ENCODE measurements at places on chromosomes 16 and 17.
A peak's percentile ranks its signal among the peaks of the same experiment; 100 is the strongest.

GRCh38 chr17:6472517-6472916 lies 28.3 kb downstream of the PIMREG start:
- DNase-seq = no peak

DNA sequence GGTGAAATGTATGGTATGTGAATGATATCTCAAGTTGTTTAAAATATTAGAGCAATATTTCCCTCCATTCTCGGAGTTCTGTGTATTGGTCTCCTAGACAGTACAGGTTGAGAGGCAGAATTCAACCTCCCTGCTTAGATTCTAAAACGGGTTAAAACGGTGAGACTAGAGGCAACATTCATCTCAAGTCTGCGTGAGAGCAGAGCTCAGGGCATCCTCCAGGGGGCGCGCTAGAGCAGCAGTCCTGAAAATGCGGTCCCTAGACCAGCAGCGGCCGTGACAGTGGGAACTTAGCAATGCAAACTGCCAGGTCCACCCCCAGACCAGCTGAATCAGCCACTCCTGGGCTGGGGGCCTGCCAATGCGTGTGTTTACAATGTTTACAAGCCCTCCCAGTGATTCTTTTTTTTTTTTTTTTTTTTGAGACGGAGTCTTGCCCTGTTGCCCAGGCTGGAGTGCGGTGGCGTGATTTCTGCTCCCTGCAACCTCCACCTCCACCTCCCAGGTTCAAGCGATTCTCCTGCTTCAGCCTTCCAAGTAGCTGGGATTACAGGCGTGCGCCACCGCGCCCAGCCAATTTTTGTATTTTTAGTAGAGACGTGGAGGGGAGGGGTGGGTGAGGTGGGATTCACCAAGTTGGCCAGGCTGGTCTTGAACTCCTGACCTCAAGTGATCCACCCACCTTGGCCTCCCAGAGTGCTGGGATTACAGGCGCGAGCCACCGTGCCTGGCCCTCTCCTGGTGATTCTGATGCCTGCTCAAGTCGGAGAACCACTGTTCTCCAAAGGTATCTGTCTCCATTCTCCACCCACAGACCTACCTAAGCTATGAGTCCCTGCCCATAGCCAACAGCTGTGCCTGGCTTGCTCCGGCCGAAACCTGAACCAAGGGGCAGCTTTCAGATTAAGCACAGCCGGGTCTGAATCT lies 24.2 kb downstream of the KLHL36 start:
- no peak for DNase-seq

GRCh38 chr16:66604376-66605176 lies at the start of gene CMTM3:
CMTM3 (plus strand) TSS chr16:66604704; CDS start chr16:66604806, 102 bp downstream.
- no peak for DNase-seq

GRCh38 chr17:56350592-56350991 lies 197.3 kb downstream of the ANKFN1 start:
- no peak for DNase-seq

DNA sequence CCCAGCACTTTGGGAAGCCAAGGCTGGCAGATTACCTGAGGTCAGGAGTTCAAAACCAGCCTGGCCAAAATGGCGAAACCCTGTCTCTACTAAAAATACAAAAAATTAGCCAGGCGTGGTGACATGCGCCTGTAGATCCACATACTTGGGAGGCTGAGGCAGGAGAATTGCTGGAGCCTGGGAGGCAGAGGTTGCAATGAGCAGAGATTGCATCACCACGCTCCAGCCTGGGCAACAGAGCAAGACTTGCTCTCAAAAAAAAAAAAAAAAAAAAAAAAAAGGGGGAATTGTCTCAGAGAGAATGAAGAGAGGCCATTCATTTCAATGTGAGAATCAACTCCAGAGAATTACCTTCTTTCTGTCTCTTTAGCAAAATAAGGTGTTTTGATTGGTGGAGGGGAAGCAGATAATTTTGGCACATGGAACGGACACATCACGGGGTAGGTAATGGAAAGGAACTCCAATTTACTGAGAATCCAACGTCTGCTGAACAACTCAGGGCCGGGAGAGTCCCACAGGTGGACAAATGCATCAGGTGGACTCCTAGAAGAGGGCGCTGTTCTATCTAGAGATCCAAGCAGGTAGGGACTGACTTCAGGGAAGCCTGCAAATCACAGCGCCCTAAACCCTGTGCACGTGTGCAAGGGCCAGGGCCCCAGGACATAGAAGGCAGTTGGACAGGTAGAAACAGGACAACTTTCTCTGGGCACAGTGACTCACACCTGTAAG lies 77.5 kb downstream of the BMERB1 start:
- no peak for DNase-seq

- no peak for DNase-seq
These were observed 5.0 kb upstream of the CYBA start for GRCh38 chr16:88655733-88656281.

GRCh38 chr17:16027708-16028584 lies 28.3 kb downstream of the TTC19 start:
- no peak for DNase-seq

DNA sequence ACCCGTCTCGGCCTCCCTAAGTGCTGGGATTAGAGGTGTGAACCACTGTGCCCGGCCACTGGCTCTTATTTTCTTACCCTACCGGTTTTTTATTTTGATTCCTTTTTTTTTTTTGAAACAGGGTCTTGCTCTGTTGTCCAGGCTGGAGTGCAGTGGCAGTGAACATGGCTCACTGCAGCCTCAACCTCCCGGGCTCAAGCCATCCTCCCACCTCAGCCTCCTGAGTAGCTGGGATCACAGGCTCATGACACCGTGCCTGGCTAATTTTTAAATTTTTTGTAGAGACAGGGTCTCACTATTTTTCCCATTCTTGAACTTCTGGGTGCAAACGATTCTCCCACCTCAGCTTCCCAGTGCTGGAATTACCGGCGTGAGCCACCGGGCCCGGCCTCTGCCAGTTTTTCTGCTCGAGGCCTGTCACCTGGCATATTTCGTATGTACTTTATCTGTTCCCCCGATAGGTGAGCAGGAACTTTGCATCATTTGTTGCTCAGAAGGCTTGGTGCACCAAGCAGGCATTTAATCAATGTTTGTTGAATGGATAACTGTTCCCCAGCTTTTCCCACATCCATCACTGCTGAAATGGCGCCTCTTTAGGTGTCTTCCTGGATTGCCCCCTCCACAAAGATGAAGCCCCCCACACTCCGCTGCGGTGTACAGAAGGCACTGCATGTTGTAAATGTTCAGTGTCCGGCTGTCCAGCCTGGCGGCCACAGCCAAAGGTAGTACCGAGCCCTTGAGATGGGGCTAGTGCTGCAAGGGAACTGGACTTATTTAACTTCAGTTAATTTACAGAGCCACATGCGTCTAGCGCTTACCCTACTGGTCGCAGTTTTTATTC lies 858 bp upstream of the TELO2 start:
- DNase-seq = no peak

DNA sequence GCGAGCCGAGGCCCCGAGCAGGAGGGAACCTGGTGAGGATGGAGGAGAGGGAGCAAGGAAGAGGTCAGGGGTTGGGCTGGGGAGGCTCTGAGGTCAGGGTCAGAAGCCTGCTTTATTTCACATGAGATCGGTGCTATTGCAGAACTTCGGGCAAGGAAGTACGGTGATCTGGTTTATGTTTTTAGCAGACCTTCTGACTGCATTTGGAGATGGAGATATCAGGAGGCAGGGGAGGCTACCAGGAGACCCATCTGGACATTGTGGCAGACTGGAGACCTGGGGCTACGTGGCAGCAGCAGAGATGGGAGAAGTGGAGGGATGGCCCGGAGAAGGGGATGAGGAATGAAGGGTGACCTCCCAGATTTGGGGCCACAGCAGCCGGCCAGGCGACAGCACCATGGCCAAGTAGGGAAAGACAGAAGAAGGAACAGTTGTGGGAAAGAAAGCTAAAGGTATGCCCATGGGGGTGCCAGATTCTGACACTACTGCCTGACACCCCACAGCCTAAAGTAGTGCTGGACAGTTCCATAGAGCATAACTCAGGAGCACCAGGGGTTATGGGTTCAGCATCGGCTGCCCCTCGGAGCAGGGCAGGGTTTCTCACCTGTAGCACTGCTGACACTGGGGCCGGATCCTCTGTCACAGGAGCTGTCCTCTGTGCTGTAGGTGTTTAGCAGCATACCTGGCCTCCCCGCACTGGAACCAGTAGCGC lies 7.4 kb downstream of the CACNG4 start:
- DNase-seq = no peak

DNA sequence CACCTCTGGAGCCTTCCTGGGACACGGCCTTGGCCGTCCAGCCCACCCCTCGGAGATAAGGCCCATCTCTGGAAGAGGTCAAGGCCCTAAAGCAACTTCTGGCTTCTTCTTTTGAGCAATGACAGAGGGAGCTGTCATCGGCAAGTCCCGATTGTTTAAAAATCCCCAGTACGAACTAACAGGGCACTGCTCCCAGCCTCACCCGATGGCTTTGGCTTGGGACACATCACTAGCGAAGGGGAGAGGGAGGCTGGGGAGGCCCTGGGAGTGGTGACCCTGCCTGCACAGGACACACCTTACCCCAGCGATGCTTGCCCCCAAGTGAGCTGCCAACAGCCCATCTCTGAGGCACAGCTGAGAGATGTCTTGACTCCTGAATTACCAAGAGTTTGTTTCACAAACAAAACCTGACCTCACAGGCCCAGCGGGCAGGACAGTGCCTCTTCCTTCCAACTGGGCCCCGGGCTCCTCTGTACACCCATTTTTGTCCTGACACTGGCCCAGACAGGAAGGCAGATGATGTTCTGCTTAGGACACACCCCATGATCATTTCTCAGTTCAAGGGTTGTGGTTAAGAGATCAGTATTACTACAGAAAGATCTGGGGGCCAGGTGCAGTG lies 4.8 kb downstream of the SYNGR2 start:
- DNase-seq = no peak

DNA sequence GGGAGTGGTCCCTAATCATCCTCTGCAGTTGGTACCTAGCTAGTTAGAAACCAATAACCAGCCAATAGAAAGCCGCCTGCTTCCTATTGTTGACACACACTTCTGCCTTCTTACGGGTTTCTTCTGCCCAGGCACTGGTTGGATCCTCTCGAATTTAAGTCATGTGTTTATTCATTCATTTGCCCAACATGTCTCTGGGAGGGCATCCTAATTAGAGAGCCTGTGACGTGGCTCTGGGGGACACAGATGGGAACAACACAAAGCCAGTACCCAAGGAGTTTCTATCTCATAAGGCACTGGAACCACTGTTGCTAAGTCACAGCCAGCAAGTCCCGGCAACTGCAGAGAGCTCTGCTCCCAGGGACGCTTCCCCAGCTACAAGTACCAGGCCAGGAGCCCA lies 300.7 kb upstream of the TNRC6C start:
- DNase-seq = no peak

DNA sequence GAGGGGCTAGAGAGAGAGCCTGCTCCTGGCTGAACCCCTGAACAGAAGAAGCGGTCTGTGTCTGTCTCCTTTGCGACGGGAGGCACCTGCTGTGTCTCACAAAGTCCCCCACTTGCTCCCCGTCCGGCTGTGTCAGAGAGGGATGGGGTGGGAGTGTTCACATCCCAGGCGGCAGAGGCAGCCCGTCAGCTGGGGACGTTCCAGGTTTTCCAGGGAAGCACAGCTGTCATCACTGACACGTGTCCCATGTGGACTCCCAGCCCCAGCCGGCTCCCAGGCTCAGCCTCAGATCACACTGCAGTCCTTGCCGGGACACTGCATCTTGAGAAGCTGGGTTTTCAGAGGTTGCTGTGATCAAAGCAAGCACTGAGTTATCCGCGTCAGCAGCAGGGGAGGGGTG lies 1.6 kb downstream of the TELO2 start:
- DNase-seq = no peak

DNA sequence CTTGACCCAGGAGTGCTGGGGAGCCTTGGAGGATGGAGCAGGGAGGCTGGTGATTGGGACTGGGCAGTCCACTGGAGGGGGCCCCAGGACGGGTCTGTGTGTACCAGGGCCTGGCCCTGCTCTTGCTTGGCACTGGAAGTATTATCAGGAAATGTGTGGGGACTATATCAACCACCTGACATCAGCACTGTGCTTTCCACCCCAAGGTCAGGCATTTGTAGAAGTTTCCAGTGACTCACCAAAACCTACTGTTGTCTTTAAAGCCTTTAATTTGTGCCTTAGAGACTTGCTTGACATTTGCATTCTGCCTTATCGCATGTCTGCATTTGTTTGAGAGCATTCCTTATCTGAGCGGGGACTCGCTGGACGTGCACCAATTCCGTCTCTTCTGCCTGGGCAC lies 323.1 kb downstream of the FOXL1 start:
- DNase-seq = no peak

GRCh38 chr17:82496529-82497434 lies 22.8 kb upstream of the FOXK2 start:
- peak; percentile 93 for DNase-seq

GRCh38 chr16:63466-63865 lies 9.0 kb downstream of the RHBDF1 start:
- no peak for DNase-seq

DNA sequence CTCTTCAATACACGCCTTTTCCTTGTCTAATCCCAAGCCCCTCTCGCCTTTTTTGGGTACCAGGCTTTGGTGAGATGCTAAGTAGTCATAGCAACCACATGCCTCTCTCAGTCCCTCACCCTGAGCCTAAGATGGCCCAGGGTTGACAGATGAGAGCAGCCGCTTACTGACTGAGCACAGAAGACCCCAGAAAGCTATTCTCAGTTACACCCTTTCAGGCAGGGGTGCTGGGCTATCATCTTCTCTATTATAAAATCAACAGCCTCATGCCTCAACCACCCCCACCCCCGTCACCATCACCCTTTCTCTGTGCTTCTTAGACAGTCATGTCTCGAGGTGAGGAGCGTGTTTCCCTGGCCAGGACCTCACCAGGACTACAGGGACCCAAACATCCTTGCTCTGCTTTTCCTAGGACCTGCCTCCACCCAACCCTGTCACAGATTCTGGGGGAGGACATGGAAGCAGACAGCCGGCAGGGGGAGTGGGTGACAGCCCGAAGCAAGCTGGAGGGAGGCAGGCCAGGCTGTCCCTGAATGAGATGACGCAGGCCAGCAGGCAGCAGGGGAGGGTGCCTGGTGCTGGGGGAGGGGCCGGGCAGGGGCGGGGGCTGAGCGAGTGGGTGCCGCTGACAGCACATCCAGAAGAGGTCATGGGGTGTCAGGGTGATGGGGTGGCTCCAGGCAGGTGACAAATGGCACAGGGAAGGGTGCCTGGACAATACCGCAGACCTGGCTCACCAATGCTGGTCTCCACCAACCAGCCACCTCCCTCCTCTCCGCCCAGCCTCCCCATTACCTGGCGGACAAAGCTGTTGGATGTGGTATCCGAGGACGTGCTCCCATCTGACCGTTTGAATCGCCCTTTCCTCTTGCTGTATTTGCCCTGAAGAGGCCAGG lies 3.1 kb downstream of the CACNB1 start:
- peak; percentile 40 for DNase-seq

GRCh38 chr17:80960037-80960796 lies 31.4 kb upstream of the CHMP6 start:
- no peak for DNase-seq

DNA sequence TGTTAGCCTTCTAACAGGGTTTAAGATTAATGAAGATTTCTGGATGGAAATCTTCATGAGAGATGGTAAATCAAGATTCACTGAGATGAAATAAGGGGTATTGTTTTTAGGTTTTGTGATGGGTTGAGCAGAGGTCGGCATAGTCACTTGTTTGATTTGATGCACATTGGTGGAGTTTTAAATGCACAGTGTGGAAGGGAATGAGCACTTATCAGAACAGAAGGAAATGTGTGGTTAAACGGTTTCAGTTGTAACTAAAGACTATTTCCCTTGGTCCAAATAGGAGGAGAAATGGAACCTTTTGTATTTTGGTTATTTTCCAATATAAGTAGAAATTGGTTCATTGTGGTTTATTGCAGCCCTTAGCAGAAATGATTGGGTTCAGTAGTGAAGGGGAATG lies 34.1 kb downstream of the CBFB start:
- no peak for DNase-seq

All from hypothalamus (tissue), 51 donors.